ENCODE measurements at places on chromosomes 12 and 14.

DNA sequence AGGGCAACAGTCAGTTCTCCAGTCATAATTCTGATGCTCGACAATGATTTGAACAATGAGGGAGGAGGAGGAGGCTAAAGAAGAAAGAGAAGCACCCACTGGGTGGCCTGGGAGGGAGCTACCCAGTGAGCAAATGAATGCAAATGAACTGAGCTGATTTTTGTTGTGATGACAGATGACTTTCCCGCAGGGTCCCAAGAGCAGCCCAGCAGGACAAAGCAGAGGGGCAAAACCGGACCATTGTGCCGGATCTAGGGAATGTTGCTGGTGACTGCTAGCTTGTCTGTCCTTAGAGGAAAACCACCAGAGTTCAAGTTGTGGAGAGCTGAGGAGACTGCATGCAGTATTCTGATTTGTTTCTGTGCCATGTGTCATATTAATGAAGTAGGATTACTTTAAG, 162.8 kb downstream of the MON2 start:
- DNase-seq: no peak

- DNase-seq: no peak
Observed at GRCh38 chr12:101876322-101876860, 989 bp upstream of the DRAM1 start.

DNA sequence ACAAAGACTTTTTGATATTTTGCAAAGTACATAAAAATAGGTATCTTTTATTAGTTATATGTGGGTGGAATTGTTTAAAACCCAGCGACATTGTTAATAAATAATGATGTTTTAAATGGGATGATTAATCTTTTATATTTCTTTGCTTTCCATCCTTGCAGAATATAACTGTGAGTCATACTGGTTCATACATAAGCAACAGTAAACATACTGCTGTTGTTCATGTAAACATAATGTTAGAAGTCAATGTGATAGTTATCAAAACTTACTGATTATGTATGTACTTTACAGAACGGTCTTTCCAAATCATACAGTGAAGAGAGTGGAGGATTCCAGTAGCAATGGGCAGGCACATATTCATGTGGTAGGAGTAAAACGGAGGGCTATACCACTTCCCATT, 119.8 kb downstream of the ARID2 start:
- DNase-seq: no peak

DNA sequence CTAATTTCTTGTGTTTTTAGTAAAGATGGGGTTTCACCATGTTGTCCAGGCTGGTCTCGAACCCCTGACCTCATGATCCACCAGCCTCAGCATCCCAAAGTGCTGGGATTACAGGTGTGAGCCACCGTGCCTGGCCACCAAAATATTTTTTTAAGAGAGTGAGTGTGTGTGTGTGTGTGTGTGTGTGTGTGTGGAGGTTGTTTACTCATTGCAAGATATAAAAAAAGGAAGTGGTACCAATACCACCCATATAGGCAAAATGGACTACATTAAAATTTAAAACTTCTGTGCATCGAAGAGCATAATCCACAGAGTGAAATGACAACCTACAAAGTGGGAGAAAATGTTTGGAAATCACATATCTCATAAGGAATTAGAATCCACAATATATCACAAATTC, 15.5 kb upstream of the CLEC2A start:
- DNase-seq: no peak

DNA sequence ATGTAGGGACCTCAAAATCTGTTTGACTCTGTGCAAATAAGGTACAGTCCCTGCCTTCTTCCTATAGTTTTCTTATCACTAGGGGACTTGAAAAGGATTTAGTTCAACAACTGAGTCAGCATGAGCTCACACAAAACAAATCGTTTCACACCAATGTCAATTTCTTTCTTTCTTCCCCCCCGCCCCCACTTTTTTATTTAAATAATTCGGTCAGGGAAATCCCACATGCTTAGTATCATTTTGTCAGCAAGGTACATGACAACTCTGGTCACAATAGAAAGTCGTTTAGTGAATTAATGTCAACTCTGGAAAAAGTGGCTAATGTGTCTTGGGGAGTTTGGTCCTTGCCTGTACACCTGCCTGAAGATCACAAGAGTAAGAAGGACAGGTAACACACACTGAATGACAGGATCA, 232.2 kb upstream of the PLEKHG7 start:
- DNase-seq: no peak

GRCh38 chr12:120936197-120936596, 32.0 kb upstream of the SPPL3 start:
- DNase-seq: no peak

GRCh38 chr12:45388545-45388944, 172.7 kb downstream of the ANO6 start:
- peak; percentile 29 for DNase-seq

GRCh38 chr12:5432011-5432400, at the start of gene NTF3:
TSS of gene NTF3 (plus strand) at chr12:5432108. CDS start at chr12:5432325, 217 bp downstream.
- no peak for DNase-seq

DNA sequence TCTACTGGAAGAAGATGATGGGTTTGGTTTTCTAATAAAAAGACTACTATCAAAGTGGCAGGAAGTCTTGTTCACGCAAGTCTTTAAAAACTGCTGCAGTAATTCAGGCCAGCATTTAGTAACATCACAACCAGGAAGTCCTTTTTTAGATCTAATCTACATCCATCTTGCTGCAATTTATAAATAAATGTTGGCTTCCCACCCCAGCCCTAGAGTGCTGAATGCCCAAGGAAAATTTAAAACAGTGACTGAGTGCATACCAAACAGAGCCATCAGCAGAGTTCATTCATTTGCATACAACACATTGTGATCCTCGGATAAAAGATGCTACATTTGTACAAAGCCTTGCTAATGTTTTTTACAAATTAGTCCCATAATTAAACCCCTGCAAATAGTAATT, 72.1 kb downstream of the PHLDA1 start:
- no peak for DNase-seq

GRCh38 chr14:104514156-104514848, 65.3 kb upstream of the C14orf180 start:
- peak; percentile 17 for DNase-seq

GRCh38 chr14:95274279-95274678, 45.4 kb downstream of the CLMN start:
- DNase-seq: no peak

DNA sequence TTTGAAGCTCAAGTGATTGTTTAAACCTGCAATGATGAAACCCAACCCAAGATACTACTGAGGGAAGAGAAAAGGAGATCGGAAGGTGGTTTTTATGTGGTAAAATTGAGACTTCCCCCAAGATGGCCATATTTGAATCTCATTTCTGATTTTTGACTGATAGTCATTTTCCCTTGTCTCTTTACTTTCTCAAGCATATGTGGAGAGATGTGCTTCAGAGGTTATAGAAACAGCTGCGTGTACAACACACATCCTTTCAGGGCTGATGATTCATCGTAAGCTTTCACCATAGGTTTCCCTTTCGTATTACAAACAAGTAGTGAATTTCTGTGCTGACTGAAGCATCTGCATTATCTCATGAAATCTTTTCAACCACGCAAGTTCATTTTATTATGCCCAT, 276.2 kb downstream of the EMP1 start:
- no peak for DNase-seq

DNA sequence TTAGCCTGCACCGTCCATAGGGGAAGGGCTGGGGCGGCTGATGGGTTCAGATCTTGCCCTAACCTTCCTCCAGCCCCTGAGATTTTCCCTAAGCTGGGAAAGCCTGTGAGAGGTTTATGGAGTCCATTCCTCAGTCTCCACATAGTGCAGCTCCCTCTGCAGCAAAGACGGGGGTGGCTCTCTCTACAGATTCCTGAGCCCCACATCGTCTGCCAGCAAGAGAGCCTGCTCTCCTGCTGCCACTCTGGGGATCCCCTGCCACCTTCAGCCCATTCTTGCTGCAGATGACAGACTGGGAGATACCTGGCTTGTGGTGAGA, 3.1 kb downstream of the SMIM41 start:
- no peak for DNase-seq

GRCh38 chr12:119630962-119631550, 36.9 kb upstream of the PRKAB1 start:
- DNase-seq: no peak

- no peak for DNase-seq
Observed at GRCh38 chr12:89414322-89414721, 62.0 kb upstream of the DUSP6 start.

- no peak for DNase-seq
Observed at GRCh38 chr12:55051197-55051947, 31.6 kb downstream of the NEUROD4 start.

DNA sequence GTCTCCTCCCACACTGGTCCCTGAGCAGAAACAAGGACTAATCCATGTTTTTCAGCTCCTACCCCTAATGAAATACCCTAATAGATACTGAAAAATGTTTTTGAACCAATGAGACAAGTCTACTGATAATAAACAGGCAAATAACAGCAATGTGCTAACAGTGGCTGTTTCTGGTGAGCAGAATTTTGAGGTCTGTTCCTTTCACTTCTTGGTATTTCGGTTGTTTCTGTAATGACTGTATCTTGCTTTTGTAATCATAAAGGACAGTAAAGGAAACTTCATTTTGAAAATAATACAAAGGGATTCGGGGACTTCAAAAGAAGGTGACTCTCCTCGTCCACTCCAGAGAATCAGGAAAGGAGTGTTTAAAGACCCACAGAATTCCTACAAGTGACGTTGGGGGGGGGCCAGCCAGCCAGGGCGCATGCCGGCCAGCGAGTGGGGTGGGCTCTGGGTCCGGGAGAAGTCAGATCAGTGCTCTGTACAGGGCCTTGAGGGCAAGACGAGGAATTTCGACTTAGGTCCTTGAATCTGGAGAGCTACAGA, 1.1 kb upstream of the CD9 start:
- no peak for DNase-seq

DNA sequence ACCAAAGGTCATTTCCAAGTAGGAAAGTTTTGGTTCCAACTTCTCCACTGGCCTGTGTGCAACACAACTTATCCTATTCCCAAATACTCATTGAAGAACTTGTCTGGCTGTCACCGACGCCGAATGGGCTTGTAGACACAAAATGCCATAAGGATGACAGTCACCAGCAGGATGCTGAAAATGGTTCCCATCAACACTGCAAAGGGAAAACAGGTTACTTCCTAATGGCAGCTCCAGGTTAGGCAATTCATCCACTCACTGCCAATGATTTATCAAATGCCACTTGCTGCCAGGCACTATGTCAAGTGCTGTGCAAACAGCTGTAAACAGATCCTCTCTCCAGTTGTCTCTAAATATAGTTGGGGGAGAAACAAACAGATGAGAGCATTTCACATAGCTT, 6.1 kb downstream of the C12orf76 start:
- DNase-seq: no peak

GRCh38 chr14:89242652-89243279, 174.3 kb downstream of the FOXN3 start:
- no peak for DNase-seq

GRCh38 chr14:93068711-93069110, 47.0 kb downstream of the ITPK1 start:
- no peak for DNase-seq
